Mesenteric fat pad (tissue), 1 donor: ENCODE measurements at places on chromosomes 6 and 20. TPM values are rescaled to one million over a fixed set of nuclear protein-coding genes. Genes with fewer than 3 reads are reported as not detected.
A peak's percentile ranks its signal among the peaks of the same experiment; 100 is the strongest.

Gene BTNL2
- not detected for total RNA-seq

DNA sequence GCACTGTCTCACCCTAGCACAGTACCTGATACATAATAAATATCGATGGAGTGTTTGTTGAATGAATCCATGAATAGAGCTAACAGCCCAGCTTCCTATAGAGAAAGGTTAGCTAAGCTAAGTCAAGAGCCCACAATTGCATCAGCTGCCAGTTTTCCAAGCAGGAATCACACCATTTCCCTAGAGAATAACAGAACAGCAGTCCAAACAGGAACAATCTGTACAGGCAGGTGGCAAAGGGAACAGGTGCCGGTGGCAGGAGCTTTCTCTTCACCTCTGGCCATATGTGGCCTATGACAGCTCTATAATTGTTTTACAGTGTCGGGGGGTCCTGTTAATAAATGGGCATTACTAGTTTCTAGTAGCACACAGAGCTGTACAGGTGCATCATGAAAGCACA is 38.8 kb downstream of the ISM1 start:
- DNase-seq: no peak

- DNase-seq: no peak
These were observed 83.8 kb upstream of the FOXQ1 start for GRCh38 chr6:1227935-1228753.

Gene SNAP91
- 0.48 TPM for total RNA-seq

Gene CPXM1
- total RNA-seq: 57.7 TPM

DNA sequence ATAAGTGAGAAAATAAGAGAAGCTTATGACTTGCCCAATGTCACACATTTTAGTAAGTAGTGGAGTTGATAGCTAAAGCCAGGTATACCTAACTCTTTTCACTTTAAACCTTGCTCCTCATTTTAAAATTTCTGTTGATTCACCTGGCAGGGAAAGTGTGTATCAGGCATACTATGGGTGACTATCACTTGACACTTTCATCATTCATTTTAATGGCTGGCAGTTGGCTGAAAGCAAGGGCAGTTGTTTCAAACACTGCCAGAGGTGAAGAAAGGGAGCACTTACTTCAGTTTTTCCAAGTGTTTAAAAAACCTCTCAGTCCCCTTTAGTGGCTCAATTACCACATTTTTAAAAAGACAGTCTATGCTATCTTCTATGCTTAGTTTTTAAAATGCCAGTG is 78.2 kb upstream of the EMILIN3 start:
- DNase-seq: no peak

DNA sequence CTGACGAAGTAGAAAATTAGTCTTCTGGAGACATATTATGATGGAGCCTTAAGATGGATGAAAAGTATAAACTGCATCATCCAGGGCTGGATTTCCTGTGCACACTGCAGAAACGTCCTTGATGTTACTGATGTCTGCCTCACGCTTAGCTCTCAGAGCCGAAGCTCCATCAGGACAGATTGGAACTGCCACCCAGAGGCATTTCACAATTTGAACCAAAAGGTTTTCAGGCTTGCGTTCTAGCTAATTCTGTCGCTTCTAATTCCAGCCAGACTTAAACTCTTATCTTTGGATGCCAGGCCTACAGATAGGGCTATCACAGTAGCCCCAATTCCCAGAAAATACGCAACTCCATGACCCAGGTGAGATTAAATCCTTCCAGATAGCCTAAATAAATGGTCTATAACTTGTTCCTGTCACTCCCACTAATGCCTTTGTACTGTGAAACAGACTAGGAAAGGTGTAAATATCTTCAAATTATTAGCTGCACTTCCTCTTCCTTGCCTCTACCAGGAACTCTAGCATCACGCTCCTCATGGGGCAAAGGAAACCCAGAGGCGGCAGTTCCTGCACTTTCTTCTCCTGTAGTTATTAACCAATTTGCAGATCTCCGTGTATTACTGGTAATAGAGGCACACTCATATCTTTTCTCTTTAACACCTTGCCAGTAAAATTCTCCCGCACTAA is 634.6 kb downstream of the PRKN start:
- DNase-seq: no peak

Gene BPIFB2
- not detected for total RNA-seq

DNA sequence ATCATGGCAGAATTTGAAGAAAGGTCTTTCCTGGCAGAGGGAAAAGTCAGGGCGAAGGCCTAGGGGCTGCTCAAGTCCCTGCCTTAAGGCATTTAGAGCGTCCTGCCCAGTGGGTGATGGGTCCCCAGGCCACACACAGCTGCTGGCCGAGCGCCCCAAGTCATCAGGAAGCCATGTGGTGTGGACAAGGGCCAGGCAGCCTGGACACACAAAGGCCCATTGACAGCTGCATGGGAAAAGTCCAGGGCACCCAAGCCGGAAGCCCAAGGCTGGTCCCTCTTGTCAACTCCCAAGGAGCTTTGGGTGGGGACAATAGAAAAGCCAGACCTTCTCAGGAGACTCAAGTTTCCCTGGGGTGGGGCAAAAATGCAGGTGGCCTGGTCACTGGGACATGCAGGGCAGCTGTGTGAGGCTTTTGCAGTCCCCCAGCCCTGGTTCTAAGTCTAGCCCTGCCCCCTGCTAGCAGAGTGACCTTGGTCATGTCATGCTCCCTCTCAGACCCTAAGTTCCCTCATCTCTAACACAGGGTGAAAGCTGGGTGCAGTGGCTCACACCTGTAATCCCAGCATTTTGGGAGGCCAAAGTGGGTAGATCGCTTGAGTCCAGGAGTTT is 44.3 kb upstream of the PTGIS start:
- DNase-seq: no peak

- no peak for DNase-seq
These were observed 2.3 kb downstream of the GSTA1 start for GRCh38 chr6:52801188-52801841.

- no peak for DNase-seq
These were observed 432.8 kb downstream of the HDGFL1 start for GRCh38 chr6:23002044-23002619.

DNA sequence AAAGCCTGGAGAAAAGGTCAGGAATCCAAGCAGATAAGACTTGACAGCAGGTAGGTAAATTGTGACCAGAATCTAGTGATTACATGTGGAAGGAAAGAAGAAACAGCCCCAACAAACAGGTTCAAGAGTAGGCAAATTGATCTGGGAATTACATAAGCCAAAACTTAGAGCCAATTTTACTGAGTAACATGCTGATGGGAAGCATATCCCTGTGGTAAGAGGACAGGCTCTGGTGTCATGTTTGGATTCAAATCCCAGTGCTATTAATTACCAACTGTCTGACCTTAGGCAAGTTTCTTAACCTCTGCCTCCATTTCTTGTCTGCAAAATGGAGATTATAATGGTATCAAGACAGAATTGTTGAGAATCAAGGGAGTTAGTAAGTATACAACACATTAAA is 20.4 kb downstream of the MCM9 start:
- DNase-seq: no peak

Gene PIGU
- total RNA-seq: 11.7 TPM

Gene COL9A3
- 0.42 TPM for total RNA-seq

Gene SERPINB6
- total RNA-seq: 127 TPM

GRCh38 chr6:32854376-32855178 is 585 bp downstream of the PSMB9 start:
- no peak for DNase-seq

- no peak for DNase-seq
These were observed 1.0 kb upstream of the LY6G6D start for GRCh38 chr6:31713991-31714684.

GRCh38 chr6:91743756-91744155 is 1156.9 kb upstream of the MAP3K7 start:
- DNase-seq: no peak

DNA sequence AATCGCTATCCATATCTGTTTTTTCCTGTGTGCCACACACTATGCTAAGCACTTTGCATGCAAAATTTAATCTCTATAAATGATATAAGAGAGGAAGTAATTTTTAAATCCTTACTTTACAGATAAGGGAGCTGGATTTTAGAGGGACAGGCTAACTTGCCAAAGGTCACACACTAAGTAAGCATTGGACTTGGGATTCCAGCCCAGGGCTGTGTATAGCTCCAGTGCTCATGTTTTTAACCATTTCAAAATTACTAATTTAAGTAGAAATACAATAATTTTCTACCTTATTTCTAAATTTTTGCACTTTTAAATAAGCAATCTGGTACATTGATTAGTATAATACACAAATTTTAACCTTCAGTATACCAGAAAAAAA is 144.6 kb downstream of the UST start:
- no peak for DNase-seq

DNA sequence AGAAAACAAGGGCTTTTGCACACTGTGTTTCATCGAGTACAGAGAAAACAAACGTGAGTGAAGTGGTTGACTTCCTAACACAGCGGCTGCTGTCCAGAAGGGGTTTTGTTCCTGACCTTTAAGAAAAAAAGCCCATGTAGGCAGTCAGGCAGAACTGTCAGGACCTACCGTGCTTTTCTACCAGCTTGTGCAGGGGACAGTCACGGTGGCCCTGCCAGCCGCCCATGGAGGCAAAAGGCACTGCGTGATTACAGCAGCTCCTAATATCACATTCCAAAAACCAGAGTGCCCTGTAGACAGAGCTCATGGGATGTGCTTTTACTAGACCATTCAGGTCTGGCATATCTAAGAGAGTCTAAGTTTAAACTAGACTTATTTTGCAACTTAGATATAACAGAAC is 12.2 kb downstream of the TNFAIP3 start:
- DNase-seq: no peak

DNA sequence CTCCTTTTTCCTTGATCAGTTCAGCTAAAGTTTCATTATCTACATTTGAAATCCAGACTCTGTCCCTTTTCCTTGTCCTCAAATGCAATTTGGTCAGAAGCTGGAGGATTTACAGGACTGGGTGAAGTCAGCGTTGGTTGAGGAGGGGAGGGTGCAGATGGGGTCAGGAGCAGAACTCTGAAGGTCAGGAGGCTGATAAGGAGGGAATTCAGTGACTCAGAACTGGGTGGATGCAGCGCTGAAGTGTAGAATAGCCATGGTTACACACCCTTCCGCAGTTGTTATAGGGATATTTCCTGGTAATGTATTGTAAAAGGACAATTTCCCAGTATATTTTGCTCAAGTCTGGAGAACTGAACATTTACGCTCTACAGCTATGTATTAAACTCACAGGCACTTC is 133.1 kb upstream of the FOXA2 start:
- no peak for DNase-seq

- no peak for DNase-seq
These were observed 9.6 kb downstream of the TSPYL4 start for GRCh38 chr6:116244284-116244683.

Gene SUMO4
- total RNA-seq: 1.2 TPM

DNA sequence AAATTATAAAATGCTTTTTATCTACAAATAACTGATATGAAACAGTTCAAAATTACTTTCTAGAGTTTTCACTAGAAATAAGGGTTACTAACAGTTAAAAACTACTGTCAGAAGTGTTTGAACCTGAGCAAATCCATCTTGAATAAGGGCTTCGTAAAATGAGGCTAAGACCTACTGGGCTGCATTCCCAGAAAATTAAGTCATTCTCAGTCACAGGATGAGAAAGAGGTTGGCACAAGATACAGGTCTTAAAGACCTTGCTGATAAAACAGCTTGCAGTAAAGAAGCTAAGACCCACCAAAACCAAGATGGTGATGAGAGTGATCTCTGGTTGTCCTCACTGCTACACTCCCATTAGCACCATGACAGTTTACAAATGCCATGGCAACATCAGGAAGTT is 93.7 kb downstream of the PLG start:
- no peak for DNase-seq

DNA sequence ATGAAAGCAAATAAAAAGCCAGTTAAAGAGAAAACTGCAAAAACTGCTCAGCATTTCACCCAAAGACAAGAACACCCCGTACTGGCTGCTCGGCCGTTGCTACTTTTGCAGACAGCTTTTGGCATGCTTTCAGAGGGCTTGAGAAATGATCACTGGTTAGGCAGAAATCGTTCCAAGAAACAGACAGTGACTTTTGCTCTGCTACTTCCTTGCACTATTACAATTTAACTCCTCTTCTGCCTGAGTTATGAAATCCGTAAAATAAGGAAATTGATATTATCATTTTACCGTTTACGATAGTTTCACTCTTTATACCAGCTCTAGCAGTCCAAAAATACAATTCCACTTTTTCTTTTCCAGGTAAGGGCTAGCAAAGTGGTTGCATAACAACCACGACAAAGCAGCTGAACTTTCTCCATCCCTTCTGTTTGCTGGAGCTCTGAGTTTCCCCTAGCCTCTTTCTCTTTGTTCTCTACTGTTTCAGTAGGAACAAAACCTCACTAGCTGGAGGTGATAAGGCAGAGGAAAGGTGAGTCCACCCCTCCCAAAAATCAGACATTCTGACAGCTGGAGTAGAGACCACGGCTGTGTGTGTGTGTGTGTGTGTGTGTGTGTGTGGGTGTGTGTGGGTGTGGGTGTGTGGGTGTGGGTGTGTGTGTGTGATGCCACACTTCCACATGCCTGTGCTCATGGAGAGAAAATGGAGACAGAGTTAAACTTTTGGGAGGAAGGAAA is 191.8 kb upstream of the RREB1 start:
- peak; percentile 55 for DNase-seq

Gene PRR18
- 1.0 TPM for total RNA-seq

Gene SYCP2
- 2.2 TPM for total RNA-seq

- DNase-seq: no peak
These were observed 35.1 kb downstream of the EYS start for GRCh38 chr6:65671922-65672321.

DNA sequence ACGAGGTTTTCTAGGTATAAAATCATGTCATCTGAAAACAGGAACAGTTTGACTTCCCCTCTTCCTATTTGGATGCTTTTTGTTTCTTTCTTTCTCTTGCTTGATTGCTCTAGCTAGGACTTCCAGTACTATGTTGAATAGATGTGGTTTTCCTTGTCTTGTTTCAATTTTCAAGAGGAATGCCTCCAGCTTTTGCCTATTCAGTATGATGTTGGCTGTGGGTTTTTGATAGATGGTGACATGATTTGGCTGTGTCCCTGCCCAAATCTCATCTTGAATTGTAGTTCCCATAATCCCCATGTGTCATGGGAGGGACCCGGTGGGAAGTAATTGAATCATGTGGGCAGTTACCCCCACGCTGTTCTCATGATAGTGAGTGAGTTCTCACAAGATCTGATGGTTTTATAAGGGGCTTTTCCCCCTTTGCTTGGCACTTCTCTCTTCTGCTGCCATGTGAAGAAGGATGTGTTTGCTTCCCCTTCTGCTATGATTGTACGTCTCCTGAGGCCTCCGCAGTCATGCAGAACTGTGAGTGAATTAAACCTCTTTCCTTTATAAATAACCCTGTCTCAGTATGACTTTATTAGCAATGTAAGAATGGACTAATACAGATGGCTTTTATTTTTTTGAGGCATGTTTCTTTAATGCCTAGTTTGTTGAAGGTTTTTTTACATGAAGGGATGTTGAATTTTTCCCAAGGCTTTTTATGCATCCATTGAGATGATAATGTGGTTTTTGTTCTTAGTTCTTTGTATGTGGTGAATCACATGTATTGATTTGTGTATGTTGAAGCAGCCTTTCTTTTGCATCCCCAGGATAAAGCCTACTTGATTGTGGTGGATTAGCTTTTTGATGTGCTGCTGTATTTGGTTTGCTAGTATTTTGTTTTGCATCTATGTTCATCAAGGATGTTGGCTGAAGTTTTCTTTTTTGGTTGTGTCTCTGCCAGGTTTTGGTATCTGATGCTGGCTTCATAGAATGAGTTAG is 239.1 kb downstream of the THBS2 start:
- no peak for DNase-seq

- DNase-seq: no peak
These were observed 108.4 kb upstream of the FOXQ1 start for GRCh38 chr6:1203546-1203945.
